ENCODE measurements at places on chromosomes 12 and 14. TPM values are rescaled to one million over a fixed set of nuclear protein-coding genes. Genes with fewer than 3 reads are reported as not detected.

SLC2A14 gene
- polyA plus RNA-seq, result 0.51 TPM

CNTN1 gene
- 19.0 TPM for polyA plus RNA-seq

IQSEC3 gene
- not detected for polyA plus RNA-seq

NAA25 gene
- 20.3 TPM for polyA plus RNA-seq

KRT78 gene
- polyA plus RNA-seq, result 1.7 TPM

DNAL1 gene
- 8.4 TPM for polyA plus RNA-seq

NPAS3 gene
- 0.01 TPM for polyA plus RNA-seq

LHX5 gene
- 0.10 TPM for polyA plus RNA-seq

OR6C2 gene
- not detected for polyA plus RNA-seq

CLEC1B gene
- polyA plus RNA-seq, result not detected

SLC5A8 gene
- not detected for polyA plus RNA-seq

SPTB gene
- polyA plus RNA-seq, result 0.09 TPM

GUCY2C gene
- polyA plus RNA-seq, result 0.06 TPM

BCAT1 gene
- polyA plus RNA-seq, result 3.3 TPM

HSPB8 gene
- 3.0 TPM for polyA plus RNA-seq

P2RX2 gene
- not detected for polyA plus RNA-seq

ITGA7 gene
- 0.04 TPM for polyA plus RNA-seq

RNASE7 gene
- polyA plus RNA-seq, result 17.4 TPM

IFNG gene
- not detected for polyA plus RNA-seq

RNU7-1 gene
- polyA plus RNA-seq, result not detected

R3HDM2 gene
- 13.4 TPM for polyA plus RNA-seq

ST8SIA1 gene
- polyA plus RNA-seq, result 0.46 TPM

CELA1 gene
- polyA plus RNA-seq, result not detected

KRT1 gene
- polyA plus RNA-seq, result 93.0 TPM

DAO gene
- polyA plus RNA-seq, result not detected

RHOJ gene
- 0.26 TPM for polyA plus RNA-seq

NAB2 gene
- polyA plus RNA-seq, result 11.4 TPM

EVL gene
- polyA plus RNA-seq, result 13.2 TPM
